ENCODE measurements at places on chromosomes 7 and 10.
A peak's percentile ranks its signal among the peaks of the same experiment; 100 is the strongest.

GRCh38 chr7:132399367-132399766 lies 176.9 kb downstream of the PLXNA4 start:
- no peak for DNase-seq

DNA sequence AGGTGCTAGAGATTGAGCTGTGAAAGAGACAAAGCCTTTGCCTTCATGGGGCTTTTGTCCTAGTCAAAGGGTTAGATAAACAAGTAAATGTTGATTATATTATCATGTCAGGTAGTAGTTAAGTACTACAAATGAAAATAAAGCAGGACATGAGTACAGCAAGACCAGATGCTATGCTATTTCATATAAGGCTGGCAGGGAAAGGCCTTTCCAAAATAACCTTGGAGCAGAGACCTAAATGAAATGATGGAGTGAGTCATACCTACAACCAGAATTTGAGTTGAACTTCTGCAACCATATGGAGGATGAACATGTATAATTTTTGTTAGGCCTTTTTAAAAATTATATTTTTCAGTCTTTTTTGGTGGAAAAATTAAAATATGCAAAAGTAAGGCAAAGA lies 23.6 kb upstream of the SEMA4G start:
- no peak for DNase-seq

- no peak for DNase-seq
These were observed 74.4 kb downstream of the MYL10 start for GRCh38 chr7:101554584-101555268.

GRCh38 chr7:6691609-6692106 lies 15.1 kb downstream of the ZNF12 start:
- peak; percentile 21 for DNase-seq

DNA sequence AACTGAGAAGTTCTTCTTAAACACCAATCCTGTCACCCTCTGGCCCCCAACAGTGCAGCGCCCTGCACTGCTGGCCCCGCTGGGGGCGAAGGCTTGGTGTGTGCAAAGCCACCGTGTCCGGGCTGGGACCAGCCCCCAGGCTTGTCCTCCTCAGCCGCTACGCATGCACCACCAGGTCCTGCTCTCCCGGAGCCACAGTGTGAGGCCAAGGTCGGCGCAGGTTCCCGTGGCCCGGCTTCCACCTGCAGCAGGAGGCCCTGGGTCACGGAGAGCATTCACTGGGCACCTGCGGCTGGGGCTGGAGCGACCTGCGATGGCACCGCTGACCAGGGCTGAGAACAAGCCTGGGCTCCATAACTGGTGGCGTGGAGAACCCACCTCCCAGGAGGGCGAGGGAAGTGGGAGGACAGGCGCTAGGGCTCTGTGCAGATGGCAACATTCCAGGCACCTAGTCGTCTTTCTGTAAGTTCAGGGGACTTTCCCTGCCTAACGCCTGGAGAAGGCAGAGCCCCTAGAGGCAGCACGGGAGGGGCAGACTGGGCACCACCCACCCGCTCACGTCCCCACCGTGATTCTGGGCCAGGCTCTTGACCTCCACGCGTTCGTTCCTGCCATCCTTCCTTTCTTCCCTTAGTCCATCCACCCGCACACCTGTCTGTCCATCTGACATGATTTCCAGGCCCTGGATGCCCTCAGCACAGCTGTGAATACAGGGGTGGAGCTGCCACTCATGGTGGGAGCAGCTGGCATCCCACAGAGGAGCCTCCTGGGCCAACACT lies 271.6 kb downstream of the ELFN1 start:
- DNase-seq = no peak

Data from fibroblast of skin of right biceps (primary cell).